CD4-positive, alpha-beta T cell treated with Interleukin-6 for 4 hours (primary cell): ENCODE measurements at places on chromosomes 3 and 15.
A peak's percentile ranks its signal among the peaks of the same experiment; 100 is the strongest.

- DNase-seq: no peak
Observed at GRCh38 chr3:46866032-46866595, 2.9 kb upstream of the MYL3 start.

DNA sequence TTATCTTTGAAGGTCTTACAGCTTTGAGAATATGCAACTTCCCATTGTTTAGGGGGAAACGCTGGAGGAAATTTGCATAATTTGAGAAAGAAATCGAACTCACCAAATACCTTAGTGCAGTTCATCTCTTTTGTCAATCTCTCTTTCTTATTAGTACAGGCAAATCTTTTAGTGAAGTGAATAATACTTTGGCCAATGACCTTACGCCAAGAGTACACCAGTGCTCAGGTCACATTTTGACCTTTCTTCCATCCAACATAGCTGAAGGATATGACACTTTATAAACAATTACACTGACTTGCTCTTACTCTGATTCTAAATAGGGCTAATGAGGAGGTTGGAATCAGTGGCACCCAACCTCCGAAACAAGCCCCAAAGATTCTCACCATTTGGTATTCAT, 494.8 kb downstream of the FOXP1 start:
- no peak for DNase-seq

GRCh38 chr15:68512052-68512451, 66.7 kb upstream of the CORO2B start:
- no peak for DNase-seq

- no peak for DNase-seq
Observed at GRCh38 chr15:70817266-70817665, 36.7 kb downstream of the LARP6 start.

- DNase-seq: no peak
Observed at GRCh38 chr15:62875626-62876021, 166.9 kb upstream of the TPM1 start.

DNA sequence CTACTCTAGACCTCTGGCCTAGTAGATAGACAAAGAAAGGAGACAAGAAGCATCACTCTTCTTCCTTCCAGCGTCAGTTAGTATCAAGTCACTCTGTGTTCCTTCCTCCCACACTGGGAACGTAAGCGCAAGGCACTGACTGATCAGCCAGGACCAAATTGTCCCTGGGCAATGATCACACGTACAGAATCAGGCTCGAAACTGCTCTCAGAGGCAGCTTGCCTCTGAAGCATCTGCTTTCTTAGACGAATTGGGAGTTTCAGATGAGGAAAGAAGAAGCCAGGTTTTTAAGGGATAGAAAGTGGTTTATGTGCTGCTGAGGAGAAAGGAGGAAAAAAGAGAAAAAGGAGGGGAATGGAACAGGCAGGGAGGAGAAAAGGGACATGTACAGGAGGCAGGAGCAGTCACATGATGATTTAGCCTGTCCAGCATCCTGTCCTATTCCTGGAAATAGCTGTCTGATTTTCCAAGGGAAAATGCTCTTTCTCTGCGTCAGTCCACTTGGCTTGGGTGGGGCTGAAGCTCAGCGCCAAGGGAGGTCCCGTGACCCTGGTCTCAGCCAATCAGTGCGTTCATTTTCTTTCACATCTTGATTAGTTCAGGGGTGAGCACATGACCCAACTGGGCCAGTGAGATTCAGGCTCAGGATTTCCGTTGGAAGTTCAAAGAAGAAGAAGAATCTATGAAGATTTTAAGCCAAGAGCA, 102.0 kb upstream of the PRICKLE2 start:
- DNase-seq: no peak

GRCh38 chr3:28982906-28983305, 298.0 kb upstream of the RBMS3 start:
- DNase-seq: no peak

DNA sequence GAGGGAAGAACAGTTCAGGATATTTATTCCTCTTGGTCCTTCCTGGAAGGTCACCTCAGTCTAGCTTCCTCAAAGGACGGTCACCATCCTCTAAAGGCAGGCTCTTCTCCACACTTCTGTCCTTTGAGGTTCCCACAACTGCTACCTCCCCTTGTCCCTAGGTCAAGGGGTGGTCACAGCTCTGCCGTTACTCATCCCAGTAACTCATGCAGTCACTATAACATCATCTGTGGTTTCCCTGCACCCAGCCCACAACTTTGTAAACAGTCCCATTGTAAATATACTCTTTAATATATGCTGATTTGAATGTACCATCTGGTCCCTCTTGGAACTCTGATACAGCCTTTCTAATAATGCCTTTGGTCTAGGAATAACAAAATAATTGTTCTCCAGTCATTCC, 887.4 kb downstream of the FHIT start:
- no peak for DNase-seq

- DNase-seq: peak; percentile 23
Observed at GRCh38 chr15:94576889-94577533, 345.6 kb downstream of the MCTP2 start.

DNA sequence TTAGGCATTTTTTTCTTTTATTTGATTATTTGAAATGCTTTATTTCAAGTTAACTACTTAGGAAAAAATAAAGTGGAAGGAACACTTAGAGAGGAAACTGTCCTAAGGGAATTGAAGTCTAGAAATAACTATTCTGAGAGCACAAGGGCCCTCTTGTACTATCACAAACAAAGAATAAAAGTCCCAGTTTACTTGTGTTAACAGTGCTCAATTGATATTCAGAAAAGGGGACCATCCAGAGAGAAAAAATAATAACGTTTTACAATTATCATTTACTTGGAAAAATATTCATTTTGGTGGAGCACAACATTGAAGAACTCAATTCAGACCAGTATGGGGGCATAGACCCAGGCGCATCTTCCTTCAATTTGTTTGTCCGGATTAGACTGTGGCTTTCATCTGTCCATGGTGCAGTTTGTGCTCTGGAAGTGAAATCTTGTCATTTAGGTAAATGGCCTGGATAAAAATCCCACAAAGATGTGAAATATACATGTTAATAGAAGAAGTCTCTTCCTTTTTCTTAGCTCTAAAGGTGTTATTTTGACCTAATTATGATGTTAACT, 54.5 kb upstream of the SAMMSON start:
- no peak for DNase-seq

- DNase-seq: no peak
Observed at GRCh38 chr3:194257151-194257621, 93.9 kb downstream of the CPN2 start.

DNA sequence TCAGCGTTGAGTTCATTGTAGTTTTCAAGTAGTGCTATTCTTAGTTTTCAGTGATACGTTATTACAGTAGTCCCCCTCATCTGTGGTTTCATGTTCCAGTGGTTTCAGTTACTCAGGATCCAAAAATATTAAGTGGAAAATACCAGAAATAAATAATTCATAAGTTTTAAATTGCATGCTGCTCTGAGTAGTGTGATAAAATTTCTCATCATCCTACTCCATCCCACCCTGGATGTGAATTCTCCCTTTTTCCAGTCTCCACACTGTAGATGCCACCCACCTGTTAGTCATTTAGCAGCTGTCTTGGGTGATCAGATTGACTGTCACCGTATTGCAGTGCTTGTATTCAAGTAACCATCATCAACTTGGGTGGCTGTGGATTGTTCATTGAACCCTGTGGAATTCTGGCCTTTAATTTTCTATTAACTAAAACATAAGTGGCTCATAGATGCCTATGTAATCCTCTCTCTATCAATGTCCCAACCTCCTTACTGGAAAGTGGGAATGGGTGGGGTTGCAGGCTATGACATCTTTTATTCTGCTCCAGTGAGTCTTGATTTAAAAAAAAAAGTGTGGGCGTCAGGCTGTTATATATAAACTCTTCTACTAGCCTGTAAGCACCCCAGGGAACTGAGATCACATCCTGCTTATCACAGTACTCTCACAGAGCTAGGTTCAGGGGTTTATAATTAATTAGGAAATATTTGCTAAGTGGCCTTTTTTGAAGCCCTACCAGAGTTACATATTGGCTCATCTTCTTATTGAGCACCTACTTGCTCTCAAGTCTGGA, 97.5 kb downstream of the CFAP20DC start:
- DNase-seq: no peak
